Naive B cell (primary cell): ENCODE measurements at places on chromosomes 1 and 21.
A peak's percentile ranks its signal among the peaks of the same experiment; 100 is the strongest.

DNA sequence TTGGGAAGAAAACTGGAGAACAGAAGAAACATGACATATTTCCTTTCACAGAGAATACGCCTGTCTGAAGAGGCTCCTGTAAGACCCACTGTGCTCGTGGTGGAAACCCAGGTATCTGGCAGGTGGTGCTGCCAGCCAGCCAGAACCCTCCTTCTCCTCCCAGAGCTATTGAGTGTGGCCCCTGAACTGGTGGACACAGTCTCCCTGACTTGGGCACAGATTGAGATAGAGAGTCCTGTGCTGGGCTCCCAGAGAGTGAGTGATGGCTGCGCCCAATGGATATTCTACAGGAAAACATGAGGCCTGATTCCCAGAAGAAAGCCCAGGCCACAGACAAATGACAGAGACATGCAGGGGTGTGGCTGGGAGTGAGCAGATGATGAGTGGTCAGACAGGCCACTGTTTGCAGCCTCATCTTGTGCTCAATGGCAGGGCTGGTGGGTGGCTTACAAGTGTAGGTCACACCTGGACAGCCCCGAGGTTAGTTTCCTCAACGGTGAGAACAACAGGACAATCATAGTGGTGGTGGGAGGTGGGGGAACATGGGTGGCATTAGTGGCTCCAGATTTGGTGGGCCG is 127.9 kb downstream of the PTPRU start:
- DNase-seq: no peak

- DNase-seq: peak; percentile 4
Observed at GRCh38 chr1:243851257-243851756, 1.3 kb upstream of the AKT3 start.

DNA sequence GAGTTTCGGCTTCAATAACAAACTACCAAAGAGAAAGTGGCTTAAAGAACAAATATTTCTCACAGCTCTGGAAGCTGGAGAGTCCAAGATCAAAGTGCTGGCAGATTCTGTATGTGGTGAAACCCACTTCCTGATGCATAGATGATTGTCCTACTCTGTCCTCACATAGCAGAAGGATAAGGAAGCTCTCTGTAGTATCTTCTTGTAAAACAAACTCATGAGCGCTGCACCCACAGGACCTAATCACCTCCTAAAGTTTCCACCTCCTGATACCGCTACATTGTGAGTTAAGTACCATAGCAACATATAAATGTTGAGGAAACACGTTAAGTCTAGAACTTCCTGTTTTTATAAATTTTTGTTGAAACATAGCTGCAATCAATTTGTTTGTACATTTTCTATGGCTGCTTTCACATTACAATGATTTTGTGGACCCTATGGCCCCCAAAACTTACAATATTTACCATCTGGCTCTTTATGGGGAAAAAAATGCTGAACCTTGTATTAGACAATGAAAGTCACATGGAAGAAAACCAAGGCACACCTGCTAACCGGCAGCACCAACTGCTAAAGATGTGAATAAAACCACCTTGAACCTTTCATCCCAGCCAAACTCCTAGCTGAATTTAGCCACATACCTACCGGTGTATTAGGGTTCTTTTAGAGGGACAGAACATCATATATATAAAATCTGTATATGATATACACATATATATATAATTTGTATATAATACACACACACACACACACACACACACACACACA is 1423.4 kb downstream of the NCAM2 start:
- peak; percentile 0 for DNase-seq

DNA sequence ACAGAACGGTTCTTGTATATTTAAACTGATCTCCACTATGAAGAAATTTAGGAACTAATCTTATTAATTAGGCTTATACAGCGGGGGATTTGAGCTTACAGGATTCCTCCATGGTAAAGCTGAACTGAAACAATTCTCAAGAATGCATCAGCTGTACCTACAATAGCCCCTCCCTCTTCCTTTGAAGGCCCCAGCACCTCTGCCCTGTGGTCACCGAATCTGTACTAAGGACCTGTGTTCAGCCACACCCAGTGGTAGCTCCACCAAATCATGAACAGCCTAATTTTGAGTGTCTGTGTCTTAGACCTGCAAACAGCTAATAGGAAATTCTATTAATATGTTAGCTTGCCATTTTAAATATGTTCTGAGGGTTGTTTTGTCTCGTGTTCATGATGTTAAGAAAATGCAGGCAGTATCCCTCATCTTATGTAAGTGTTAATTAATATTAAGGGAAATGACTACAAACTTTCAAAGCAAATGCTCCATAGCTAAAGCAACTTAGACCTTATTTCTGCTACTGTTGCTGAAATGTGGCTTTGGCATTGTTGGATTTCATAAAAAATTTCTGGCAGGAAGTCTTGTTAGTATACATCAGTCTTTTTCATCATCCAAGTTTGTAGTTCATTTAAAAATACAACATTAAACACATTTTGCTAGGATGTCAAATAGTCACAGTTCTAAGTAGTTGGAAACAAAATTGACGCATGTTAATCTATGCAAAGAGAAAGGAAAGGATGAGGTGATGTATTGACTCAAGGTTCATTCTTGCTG is 147.2 kb downstream of the NR5A2 start:
- no peak for DNase-seq

DNA sequence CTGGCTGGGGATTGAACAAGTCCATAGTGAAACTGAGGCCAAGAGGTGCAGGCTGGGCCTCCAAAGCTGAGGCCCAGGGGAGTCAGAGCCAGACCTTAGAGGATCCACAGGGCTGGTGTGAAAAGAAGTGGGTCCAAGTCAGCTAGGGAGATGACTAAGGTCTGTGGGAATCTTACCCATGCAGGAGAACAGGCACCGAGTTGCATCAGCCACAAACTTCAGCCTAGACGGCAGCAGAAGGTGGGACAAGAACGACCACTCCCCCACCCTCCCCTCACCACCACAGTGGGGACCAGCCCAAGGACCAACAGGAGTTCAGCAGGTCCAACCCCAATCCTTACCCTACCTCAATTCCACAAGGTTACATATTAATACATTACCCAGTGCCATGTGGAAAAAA is 282.3 kb downstream of the TTLL7 start:
- DNase-seq: no peak
